Activated naive CD4-positive, alpha-beta T cell (primary cell): ENCODE measurements at places on chromosomes 5 and 9.

GRCh38 chr5:178612299-178612698 lies 14.6 kb downstream of the CLK4 start:
- DNase-seq, result no peak

DNA sequence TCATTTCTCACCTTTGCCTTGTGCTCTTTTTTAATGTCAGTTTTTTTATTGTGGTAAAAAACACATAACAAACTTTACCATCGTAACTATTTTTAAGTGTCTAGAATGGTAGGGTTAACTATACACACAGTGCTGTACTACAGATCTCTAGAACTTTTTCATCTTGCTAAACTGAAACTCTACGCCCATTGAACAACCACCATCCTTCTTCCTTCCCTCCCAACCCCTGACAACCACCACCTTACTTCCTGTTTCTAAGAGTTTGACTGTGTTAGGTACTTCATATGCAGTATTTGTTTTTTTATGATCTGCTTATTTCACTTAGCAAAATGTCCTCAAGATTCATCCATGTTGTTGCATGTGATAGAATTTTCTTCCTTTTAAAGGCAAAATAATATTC lies 54.9 kb downstream of the PSAT1 start:
- DNase-seq, result no peak

GRCh38 chr9:130714586-130715110 lies 21.1 kb downstream of the EXOSC2 start:
- DNase-seq, result no peak

DNA sequence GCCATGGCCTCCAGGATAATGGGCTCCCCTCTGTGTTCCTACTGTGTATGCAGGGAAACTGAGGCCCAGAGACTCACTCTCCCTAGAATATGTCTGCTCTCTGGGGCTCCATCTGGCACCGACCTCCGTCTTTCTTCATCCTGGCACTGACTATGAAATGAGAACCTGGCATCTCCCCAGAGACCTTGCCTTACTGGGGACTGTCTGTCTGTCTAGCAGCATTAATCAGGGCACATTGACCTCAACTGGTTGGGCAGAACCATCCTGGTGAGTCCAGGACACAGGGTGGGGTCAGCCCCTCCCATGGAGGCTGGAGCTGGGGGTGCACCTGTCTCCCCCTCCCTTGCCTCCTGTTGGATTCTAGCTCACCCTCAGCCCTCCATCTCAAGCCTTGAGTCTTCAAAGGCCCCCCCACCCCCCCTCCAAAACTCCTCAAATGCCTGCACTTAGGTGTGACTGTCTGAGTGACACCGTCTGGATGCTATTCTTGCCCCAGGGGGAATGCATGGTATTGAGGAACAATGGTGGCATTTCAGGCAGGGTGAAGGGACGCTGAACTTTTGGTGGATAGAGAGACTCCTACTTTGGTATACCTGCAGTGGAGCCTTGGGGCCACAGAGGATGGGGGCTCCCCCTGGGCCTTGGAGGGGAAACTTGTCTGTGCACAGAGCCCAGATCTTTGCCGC lies 12.8 kb upstream of the PITX1 start:
- DNase-seq, result no peak

- DNase-seq, result no peak
These were observed 34.3 kb downstream of the DNAH5 start for GRCh38 chr5:13910201-13910600.

DNA sequence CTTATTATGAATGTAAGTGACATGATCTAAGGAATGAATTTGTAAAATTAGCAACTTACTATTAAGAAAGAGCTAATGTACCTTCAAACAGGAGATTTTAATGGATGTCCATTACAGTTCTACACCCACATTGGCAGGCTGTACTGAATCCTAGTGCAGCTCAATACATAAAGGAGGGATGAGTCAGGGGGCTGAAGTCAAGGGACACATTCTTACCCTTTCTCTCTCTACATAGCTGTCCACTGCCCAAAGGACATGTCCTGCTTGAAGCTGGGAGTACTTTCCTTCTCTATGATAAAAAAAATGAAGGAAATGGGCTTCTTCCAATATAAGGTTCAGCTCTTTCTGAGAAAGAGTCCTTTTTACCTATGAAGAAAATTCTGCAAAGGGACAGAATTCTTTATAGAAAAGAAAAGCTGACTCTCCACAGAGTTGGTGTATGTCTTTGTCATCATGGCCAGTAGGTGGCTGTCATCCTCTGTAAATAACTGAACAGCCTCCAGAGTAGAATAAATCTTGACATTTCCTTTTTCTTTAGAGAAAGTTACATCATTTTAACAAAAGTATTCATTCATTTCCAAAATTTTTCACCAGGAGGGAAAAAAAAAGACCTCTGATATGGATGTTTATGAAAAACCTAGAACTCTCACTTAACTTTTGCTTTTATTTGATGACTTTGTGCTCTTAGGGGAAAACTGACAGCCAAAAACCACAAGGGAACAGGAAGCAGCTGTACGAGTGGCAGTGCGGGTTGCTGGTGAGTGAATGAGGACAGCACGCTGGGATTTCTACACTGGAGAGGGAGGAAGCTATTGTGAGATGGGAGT lies 13.1 kb upstream of the IFNA14 start:
- no peak for DNase-seq

DNA sequence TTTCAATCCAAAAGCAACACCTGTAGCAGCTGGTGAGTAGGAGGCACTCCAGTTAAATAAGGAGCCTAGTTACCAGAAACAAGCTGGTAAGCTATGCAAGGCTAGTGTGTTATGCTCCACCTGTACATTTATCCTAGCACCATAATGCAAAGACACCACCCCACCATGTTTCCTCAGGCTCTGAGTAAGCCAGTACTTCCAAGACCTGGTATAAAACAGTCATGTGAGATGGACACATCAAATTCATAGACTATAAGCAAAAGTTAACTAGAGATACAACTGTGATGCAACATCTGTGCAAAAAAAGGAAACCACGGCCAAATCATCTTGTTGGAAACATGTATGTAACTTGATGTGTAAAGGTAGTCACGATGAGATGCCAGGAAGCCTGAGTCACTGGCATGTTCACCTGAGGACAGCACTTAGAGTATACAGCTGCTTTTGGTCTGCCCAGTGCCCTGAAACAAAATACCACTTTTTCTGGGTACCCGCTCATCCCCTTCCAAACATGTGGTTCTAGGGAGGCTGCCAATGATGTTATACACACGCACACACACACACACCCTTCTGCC lies 66.1 kb downstream of the CDK5RAP2 start:
- DNase-seq, result no peak

DNA sequence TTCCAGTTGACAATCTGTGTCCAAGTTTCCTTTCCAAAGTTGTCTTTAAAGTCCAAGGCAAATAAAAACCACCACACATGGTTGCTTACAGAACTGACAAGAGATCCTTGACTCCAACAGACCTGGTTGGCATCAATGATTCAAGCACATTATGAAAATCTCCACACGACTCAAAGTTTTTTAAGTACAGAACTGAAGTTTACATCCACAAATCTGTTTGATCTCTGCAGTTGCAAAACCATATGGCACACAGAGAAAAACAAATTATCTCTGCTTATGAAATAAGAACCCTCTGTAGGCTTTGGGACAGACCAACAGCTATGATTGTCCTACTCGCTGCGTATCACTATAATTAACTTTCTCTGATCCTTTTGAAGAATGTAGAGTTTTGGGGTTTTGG lies 60.8 kb downstream of the MLLT3 start:
- DNase-seq, result no peak

GRCh38 chr5:172919525-172920446 lies 39.4 kb upstream of the RPL26L1 start:
- DNase-seq, result no peak

DNA sequence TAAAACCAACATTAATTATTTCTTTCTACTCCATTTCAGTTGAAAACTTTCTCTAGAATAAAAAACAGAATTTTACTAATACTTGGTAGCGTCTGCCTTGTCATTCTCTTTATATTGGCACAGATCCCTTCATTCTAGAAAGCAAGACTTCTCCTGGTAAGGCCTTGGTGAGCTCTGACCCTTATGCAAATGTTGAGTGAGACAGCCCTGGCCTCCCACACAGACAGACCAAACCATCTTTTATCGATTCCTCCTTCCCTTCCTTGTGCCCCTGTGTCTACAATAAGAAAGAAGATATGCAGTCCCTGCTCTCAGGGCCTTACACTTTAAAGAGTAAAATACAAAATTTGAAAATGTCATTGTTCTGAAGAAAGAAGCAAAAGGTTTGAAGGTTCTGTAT lies 262.2 kb downstream of the EFNA5 start:
- DNase-seq, result no peak

DNA sequence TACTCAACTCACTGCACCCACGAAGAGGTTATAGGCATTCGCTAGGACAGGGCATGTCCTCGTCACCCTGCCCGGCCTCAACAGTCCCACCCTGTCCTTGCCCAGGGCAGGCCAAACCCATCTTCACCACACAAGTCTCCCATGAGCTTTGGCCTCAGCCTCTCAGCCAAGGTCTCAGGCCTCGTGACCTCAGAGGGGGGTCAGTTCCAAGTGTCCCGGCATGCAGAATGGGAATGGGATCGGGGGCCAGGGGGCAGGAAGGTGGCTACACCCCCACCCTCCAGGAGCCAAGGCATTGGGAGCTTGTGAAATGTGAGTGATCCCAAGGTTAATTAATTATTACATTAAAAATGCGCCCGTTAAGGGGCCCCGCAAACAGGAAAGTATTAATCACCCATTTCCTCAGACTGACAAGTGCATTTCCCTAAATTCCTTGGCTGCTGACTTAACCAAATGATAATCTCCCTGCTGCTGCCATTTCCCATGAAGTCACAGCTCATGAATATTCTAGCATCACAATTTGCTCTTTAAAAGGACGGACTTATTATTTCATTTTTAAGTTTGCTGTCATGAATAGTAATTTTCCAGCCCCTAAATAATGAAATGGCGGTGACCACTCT lies 8.0 kb upstream of the UBAC1 start:
- DNase-seq, result no peak

DNA sequence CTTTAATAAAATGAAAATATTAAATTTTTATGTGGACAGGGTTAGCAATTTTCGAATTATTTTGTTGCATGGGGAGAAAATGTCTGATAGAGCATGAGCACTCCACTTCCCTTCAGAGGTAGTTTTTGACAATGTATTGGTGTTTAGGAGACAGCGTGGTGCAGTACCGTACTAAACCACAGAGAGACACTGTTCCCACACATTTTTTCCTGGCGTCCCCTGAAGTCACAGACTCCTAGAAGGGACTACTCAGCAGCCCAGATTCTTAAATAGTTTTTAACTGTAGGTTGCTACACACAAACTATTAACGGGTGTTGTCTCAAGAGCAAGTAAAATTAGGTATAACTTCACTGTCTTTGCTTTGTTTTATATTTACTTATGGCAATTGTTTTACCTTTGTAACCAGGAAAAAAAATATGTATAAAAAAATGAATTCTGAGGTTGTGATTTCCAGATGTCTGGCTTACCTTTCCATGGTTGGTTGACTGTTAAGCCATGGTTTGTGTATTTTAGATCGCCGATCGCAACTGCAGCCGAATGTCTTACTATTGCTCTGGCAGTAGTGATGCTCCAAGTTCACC lies 171.2 kb downstream of the DOCK8 start:
- no peak for DNase-seq

DNA sequence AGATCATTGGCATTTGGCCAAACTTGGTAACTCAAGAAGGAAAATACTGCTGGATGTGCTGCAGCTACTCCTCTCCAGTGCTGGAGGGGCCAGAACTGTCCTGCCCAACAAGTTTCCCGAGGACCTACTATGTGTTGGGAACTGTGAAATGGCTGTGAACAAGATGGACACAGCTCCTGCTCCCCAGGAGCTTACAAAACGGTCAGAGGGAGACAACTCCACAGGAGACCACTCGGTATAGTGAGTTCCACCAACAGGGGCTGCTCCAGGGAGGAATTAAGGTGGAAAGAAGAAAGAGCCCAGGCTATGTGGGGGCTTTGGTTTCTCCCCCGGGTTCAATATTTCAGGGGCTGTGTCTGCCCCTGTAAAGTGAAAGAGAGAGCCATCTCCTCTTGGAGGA lies 78.8 kb downstream of the GNA14 start:
- DNase-seq, result no peak

- no peak for DNase-seq
These were observed 260.5 kb downstream of the MSX2 start for GRCh38 chr5:174984863-174985262.

GRCh38 chr9:116817762-116818161 lies 130.7 kb downstream of the TRIM32 start:
- no peak for DNase-seq

DNA sequence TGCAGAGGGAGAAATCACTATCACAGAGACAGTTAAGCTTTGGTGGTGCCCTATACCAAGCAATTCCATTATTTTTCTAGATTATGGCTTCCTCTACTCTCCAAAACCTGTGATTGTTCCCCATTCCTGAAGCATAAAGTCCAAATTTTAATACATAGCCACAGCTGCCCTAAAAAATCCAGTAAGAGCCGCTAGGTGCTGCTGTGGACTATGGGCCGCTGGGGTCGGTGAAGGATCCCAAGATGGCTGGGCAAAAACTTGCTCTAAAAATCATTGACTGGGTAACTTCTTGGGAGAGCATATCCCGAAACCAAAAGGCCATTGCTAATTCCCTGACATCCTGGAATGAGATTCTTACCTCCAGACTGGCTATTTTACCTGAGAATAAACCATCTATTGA lies 245.3 kb downstream of the NFIB start:
- DNase-seq, result no peak

DNA sequence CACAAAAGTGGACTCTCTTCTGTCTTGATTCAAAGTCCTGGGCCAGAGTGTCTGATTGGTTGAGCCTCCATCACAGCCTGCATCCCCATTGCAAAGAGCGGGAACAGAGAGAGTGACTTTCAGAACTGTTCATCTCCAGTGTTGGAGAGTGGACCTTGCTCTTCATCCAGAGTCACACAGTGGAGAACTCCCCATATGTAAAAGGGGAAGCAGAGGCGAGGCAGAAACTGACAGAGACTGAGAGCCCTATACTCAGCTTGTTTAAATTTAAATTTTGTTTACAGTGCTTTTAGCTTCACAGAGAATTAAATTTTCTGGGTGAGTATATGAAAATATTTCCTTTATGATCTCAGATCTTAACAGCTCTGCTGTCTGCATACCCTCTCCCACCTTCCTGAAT lies 70.0 kb upstream of the SSBP2 start:
- DNase-seq, result no peak

GRCh38 chr9:27276193-27277030 lies 20.5 kb downstream of the EQTN start:
- DNase-seq, result no peak

GRCh38 chr9:133523106-133523505 lies 1.7 kb downstream of the MYMK start:
- no peak for DNase-seq

GRCh38 chr9:119675951-119676350 lies 306.7 kb upstream of the BRINP1 start:
- DNase-seq, result no peak

GRCh38 chr9:5805478-5805877 lies 27.4 kb downstream of the ERMP1 start:
- no peak for DNase-seq

- DNase-seq, result no peak
These were observed 284.3 kb downstream of the TAF11L14 start for GRCh38 chr5:17918373-17919104.

DNA sequence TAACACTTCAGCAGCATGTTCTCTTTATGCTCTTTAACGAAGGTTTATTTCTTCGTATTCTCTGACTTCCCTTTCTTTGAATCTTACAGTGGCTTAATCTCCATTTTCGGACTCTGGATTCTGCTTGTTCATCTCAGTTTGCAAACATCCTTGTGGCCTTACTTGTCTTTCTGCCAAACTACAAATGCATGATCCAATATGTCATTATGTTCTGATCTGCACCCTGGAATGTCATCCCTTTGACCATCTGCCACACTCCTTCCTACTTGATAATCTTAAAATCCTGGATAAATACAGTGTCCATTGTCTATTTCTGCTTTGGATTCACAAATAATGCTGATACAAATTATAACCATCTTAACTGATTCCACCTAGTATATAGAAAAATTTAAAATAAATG lies 499.2 kb downstream of the CDH18 start:
- DNase-seq, result no peak
